ENCODE measurements at places on chromosomes 12 and 14.
A peak's percentile ranks its signal among the peaks of the same experiment; 100 is the strongest.

DNA sequence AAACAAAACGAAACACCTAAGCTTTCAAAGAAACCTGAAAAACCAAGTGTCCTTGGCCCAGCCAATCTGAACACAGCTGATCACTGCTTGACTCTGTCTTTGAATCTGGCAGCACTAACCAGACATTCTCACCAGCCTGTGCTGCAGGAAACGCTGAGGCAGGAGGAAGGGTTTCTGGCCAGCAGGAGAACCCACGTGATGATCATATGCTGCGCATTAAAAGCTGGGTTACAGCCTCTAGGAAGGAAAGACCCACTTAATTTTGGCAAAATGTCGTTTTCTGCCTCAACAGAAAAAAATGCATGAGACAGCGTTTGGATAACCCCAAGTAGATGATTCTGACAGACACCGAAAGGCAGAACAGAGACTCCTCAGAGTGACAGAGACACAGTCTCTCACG lies 9.8 kb downstream of the APPL2 start:
- no peak for DNase-seq

DNA sequence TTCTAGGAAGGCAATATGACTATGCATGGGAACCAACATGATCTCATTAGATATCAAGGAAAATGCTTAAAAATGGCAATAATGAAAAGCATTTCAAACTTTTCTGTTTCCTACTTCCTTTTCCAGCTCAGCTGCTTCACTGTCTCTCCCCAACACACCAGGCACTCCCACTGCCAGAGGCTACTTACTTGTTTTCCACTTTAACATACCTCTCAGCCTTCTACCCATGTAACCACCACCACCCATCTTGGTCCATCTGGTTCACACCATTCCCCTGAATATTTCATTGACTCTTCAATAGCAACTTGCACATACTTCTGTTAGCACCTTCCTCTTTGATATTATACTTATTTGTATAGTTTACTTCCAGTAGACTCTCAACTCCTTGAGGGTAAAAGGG lies 168.3 kb upstream of the NPAS3 start:
- no peak for DNase-seq

DNA sequence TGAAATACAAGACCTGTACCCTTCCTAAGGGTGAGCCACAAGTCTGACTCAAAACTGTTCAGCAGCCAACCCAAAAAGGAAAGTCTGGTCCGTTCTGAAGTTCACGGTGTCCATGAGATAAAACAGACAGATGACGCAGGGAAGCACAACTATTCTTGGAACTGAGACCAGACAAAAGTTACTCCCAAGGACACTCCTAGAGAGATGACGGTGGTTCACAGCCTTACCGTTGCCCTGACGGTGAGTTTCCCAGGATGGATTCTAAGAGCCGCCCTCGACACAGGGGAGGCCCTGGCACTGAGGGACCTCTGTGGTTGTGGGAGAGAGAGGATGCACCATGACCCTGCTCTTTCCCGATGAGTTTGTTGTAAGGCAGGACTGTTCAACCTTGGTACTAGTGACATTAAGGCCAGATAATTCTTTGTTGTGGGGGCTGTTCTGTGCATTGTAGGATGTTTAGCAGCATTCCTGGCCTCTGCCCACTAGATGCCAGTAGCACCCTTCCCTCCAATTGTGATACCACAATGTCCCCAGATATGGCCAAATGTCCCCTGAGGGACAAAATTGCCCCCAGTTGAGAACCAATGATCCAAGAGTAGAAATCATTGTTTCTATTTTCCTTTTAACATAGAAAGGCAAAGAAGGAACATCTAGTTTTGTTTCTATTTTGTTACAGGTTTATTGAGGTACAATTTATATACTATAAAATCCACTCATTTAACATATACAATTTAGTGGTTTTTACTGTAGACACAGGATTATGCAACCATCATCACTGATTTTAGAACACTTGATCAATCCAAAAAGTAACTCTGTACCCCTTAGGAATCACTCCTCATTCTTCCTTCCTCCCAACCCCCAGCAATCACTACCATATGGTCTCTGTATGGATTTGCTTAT lies 23.0 kb downstream of the OR10P1 start:
- DNase-seq: peak; percentile 14

DNA sequence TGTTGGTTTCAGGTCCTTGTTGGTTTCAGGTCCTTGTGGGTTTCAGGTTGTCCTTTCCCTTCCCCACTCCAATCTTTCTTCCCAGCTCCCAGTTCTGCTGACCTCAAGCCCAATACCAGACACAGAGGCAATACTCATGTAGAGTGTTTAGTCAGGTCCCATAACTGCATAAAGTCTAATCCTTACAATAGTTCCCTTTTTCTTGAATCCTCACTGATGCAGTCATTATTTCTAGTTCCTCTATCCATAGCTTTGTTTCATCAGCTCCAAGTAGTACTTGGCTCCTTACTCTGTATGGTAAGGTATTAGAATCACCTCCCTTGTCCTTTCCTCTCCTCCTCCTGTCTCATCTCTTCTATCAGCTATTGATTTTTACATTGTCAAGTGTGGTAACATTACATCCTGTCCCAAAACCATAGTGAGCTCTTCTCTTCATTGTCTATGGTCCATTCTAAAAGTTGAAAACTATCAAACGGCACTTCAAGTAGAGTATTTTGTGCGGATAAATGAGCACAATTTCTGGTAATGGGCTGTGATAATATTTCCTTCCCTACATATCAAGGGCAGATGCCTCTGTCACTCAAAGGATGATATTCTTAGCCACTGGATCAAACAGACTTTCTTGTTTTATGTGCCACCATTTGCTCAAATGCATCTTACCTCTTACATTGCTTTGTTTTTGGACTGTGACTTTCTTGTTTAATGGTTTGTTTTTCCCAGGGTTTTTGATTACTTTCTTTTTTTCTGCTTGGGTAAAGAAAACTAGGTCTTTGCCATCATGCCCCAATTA lies 57.2 kb upstream of the JDP2 start:
- DNase-seq: no peak

DNA sequence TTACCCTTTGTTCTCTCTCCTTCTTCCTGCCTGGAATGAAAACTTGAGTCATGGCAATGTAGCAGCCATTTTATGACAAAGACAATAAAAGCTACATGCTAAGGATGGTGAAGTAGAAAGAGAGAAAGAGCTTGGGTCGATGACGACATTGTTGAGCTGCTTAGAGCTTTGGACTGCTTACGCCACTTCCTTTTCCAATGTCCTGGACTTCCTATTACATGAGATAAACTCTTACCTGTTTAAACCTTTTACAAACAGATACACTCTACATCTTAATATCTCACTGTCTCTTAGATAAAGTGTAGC lies 70.1 kb downstream of the PEBP1 start:
- DNase-seq: no peak

GRCh38 chr12:32885831-32886230 lies 10.7 kb downstream of the PKP2 start:
- peak; percentile 84 for DNase-seq

Measured in COR-L47 (cell line).